ENCODE measurements at places on chromosomes 5 and 9. TPM values are rescaled to one million over a fixed set of nuclear protein-coding genes. Genes with fewer than 3 reads are reported as not detected.

The PCDH1 gene
- total RNA-seq: 2.2 TPM

The ZBED3 gene
- total RNA-seq: 0.29 TPM

The TTLL11 gene
- total RNA-seq: 0.60 TPM

The ECM2 gene
- 0.72 TPM for total RNA-seq

The PDE6A gene
- 0.12 TPM for total RNA-seq

The FAM240B gene
- not detected for total RNA-seq

The GAPT gene
- total RNA-seq: not detected

The CNTNAP3B gene
- 0.78 TPM for total RNA-seq

The RLN2 gene
- total RNA-seq: 0.29 TPM

The SPATA31C1 gene
- not detected for total RNA-seq

The C9orf50 gene
- not detected for total RNA-seq

The WDR31 gene
- total RNA-seq: 0.39 TPM

The SEMA5A gene
- 12.0 TPM for total RNA-seq

The AIF1L gene
- 0.72 TPM for total RNA-seq

The PCDHB6 gene
- 0.20 TPM for total RNA-seq

The OGN gene
- not detected for total RNA-seq

The LRRC19 gene
- total RNA-seq: not detected

The SLC6A7 gene
- total RNA-seq: not detected

The CKMT2 gene
- not detected for total RNA-seq

Measured in RPMI7951 (cell line).